ENCODE measurements at places on chromosomes 7 and 10.
A peak's percentile ranks its signal among the peaks of the same experiment; 100 is the strongest.

GRCh38 chr10:102384606-102385429 is 10.7 kb upstream of the NFKB2 start:
- DNase-seq = no peak

- peak; percentile 13 for DNase-seq
Observed at GRCh38 chr7:28107960-28108359, 72.6 kb downstream of the JAZF1 start.

- no peak for DNase-seq
Observed at GRCh38 chr10:112875476-112876267, 74.4 kb upstream of the TCF7L2 start.

- DNase-seq = peak; percentile 67
Observed at GRCh38 chr10:35336921-35337823, 863 bp downstream of the CCNY start.

- DNase-seq = peak; percentile 1
Observed at GRCh38 chr10:132942101-132943057, at the start of gene CFAP46. Gene CFAP46, minus strand, starts transcription at chr10:132942570. Its CDS starts 86 bp downstream, at chr10:132942484.

GRCh38 chr10:81847675-81848074 is 27.3 kb upstream of the NRG3 start:
- DNase-seq = no peak

DNA sequence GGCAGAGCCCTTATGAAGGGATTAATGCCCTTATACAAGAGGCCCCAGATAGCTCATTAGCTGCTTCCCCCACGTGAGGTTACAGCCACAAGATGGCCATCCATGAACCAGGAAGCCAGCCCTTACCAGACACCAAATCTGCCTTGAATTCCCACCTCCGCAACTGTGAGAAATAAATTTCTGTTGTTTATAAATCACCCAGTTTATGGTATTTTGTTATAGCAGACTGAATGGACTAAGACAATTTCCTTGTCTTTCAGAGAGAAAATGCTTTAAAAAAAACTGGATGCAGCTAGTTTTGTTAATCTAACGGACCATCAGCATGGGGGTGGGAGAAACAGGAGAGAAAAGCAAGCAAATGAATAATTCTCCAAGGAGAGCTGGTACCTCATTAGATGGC is 36.5 kb downstream of the CBX3 start:
- DNase-seq = no peak

- DNase-seq = no peak
Observed at GRCh38 chr7:5295039-5296014, 12.6 kb downstream of the SLC29A4 start.

DNA sequence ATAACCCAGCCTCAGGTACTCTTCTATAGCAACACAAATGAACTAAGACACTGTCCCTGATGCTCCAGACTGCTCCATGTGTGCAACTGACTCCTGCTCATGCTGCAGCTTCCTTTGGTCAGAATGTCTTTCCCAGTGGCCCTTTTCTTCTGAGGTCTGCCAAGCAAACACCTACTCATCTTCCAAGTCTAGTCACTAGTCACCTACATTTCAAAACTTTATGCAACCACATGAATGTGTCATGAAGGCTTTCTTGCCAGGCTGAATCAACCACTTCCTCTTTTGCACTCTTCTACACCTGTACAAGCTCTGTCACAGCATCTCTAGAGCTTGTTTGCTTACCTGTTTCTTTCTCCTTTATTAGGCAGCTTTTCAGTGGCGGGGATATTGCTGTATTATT is 75.8 kb downstream of the LSMEM1 start:
- no peak for DNase-seq

DNA sequence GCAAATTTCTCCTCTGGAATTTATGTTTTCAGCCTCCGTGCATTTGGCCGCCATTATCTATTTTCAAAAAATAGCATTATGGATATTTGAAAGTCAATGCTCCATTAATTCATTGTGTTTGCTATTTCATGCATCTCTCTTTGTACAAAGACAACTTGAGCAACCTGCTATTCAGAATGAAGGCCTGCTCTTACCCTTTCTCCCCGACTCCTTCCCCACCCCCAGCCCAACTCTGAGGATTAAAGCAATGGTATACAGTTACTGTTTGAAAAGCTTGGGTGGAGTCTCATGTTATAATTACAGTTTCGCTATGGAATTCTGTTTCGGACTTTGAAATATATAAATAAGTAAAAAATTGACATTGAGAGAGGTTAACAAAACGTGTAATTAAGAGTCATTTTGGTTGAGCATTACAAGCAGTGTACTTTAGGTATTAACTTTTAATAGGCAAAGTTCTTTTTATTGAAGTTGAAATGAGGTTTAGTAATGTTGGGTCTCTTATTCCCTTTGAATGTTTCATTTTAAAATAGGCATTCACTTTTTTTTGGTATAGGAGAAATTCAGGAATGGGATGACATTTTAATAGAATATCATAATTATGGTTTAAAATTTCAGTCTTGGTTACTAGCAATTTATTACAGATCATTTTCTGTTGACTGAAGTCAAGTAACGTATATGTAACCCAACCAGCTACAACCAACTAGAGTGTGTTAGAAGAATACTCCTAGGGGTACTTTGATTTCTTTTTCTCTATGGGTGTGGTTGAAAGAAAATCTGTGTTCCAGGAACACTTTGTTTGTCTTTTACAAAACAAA is 93.1 kb downstream of the ARID5B start:
- peak; percentile 91 for DNase-seq

DNA sequence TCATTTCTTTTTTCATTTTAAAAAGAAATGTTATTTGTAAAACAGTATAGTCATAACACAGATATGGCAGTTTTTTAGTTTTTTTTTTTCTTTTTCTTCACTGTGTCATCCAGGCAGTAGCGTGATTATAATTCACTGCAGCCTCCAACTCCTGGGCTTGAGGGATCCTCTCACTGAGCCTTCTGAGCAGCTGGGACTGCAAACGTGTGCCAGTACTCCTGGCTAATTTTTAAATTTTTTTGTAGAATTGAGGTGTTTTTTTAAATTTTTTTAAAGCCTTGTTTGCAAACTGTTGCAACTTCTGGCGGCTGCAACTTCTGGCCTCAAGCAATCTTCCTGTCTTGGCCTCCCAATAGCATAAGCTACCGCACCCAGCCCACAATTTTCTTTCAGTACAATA is 63.0 kb downstream of the HELLS start:
- DNase-seq = no peak

- peak; percentile 40 for DNase-seq
Observed at GRCh38 chr10:14653271-14654161, 121.2 kb downstream of the FAM107B start.

DNA sequence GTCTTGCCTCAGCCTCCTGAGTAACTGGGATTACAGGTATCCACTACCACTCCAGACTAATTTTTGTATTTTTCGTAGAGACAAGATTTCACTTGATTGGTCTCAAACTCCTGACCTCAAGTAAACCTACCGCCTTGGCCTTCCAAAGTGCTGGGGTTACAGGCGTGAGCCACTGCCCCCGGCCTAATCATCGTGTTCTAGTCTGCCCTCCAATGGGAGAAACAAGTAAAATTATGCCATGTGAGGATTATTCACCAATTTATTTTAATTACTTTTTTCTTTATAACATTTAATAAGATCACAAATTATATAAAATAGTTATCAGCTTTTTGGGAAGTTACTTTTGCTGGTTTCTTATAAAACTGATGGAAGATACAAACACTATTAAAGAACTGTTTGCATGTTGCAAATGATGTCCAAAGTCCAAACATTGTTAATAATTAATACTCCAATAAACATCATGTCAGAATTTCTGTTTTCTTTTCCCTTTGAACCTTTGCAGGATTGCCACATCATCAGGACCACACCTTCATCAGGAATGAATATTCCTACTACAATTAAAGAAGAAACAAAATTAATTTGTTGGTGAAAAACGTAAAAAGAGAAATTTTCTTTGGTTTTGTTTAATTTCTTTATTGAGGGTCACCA is 786 bp upstream of the AKR1C4 start:
- no peak for DNase-seq

- no peak for DNase-seq
Observed at GRCh38 chr7:129560831-129561230, 50.7 kb upstream of the NRF1 start.

DNA sequence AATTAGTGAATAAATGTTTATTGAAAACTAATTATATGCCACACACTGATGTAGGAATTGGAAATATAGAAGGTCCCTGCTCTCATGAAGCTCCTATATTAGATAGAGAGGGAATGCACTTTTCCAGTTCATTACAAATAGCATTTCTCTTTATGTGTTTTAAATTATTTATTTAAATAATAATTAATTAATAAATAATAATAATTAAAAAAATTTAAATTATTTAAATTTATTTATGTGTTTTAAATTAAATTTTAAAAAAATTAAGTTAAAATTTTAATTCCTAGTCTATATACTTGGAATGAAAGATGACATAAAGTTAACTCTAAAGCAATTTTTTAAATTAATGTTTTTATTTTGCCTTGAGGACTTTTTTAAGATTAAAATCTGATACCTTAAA is 121.7 kb upstream of the ZNF804B start:
- DNase-seq = no peak

- no peak for DNase-seq
Observed at GRCh38 chr7:729140-730000, 2.3 kb upstream of the PRKAR1B start.
